Right forelimb (tissue), 1 donor: ENCODE measurements at places on chromosomes 2 and 18.

GRCh38 chr2:111640480-111640879 lies 243.5 kb downstream of the ANAPC1 start:
- no peak for DNase-seq

DNA sequence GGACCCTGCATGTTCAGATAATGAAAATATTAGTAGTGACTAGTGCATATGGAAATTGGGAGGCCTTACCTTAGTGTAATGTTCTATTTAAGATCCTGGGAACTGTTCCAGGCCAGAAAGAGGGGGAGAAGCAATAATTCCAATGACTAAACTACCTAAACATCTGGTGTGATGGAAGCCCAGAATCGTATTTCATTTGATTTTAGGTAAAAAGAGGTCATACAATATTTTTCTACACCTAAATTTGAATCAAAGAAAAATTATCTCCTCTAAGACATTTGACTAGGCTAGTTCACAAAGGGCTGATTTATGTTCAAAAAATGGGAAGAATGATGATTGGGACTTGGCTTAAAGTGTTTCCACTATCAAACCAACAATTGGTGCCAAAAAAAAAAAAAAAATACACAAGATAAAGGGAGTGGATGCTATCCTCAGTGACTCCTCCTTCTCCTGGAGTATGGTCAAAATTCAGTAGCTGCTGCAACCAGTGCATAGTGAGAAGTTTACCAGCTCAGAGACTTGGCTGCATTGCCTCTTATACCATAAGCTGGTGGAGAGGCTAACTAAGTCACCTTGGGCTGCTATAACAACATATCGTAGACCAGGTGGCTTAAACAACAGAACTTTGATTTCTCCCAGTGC lies 1038.3 kb upstream of the ACVR2A start:
- DNase-seq = no peak

GRCh38 chr18:72530622-72531021 lies 13.5 kb downstream of the CBLN2 start:
- no peak for DNase-seq

- peak; percentile 42 for DNase-seq
Observed at GRCh38 chr18:76955524-76956170, 133.3 kb downstream of the ZNF236 start.

DNA sequence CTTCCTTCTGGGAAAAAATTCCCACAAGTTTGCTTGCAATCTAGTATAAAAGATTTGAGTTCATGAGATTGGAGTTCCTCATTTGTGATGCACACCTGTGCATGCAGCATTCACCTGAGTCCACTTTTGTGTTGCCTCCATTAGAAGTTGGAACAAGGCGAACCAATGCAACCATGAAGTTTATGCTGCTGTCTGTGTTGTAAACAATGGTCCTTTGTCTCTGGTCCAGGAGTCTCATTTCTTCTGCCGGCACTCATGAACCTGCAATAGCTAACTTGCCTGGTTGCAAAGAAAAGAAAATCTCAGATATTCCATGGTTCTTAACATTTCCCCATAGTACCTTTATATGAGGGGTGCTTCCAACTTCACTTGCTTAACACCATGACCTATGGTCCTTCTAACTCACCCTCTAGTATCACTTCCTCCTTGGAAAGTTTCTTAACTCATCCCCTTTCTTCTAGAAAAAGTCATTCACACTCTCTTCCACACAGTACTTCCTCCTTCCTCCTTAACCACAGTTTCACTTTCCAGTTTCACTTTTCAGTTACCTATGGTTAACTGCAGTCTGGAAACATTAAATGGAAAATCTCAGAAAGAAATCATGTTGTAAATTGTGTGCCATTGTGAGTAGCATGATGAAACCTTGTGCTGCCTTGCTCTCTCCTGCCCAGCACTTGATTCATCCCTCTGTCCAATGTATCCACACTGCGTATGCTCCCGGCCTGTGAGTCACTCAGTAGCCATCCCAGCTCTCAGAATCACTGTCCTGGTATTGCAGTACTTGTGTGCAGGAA lies 128.8 kb upstream of the TRIB2 start:
- no peak for DNase-seq

DNA sequence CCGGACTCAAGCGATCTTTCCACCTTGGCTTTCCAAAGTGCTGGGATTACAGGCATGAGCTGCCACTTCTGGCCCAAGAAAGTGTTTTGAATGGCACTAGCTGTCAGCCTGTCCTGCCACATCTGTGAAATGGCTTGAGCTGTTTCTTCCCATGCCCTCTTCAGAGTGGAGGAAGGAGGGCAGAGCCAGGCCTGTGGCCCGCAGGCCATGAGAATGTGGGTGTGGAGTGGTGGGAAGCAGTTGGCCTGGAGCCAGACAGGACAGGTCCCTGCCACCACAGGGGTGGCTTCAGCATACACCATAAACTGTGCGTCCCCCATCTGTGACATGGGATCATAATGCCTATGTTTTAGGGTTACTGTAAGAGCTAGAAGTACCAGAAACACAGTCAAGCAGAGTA lies 6.5 kb downstream of the SLC66A3 start:
- no peak for DNase-seq

DNA sequence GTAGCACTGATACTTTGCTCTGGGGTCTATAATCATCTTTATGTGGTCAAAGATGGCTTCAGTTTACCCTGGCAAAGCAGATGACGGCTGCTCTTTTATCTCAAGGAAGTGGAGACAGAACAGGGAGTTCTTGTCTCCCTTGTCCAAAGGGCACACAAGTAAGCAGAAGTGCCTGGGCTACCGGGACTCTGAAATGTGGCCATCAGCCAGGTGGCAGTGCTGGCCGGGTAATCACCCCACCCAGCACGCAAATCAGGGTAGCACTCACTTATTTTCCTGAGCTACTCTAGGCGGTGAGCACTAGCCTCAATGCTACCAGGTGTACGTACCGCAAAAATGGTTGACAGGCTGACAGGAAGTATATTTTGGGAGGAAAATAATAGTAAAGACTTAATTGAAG lies 119.7 kb upstream of the ETAA1 start:
- DNase-seq = no peak

DNA sequence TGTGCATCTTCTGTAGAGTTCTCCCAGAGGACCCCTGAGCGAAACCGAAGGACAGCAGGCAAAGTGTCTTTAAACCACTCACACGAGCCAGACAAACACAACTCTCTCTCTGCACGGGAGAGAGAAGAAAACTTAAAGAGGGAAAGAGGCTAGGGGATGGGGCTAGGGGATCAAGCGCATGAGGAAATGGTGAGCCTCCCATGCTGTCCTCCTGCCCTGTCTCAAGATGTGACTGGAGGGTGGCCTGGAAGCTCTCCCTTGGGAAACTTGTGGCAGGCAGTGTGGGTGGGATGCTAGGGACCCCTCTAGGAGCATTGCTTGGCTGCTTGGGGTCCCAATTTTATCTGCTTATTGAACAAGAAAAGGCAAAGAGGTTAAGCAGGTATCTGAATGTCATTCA lies 44.5 kb downstream of the CYP26B1 start:
- DNase-seq = no peak

DNA sequence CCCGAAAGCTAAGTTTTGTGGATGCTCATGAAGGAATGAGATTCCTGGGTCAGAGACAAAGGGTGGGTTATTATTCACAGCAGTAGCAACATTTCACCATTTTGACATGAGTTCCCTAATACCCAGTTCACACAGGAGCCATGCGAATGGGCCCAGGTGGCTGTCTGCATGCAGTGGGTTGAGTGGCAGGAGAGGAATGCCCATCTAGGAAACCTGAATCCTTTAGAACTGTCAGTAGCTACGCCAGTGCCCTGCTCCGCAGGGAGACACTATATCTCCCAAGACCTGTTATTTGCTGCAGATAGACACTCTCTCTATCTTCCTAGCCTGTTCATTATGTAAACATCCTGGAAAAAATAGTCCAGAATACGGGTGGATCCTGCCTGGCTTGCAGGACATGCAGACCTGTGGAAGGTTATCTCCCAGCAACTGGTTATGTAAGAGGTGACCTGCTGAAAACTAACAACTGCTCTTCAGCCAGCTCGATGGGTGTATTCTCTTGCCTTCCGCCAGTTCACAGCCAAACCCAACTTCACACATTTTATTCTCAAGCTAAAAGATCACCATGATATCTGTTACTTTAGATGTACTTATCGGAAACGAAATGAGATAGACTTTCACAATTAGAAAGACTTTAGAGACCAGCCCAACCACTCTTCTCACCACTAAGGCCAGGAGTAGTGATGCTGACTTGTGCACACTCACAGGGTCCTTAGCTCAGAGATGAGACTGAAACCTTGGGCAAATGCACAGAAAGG lies 59.1 kb downstream of the MBP start:
- DNase-seq = no peak
